ENCODE measurements at places on chromosomes 13 and 19.

GRCh38 chr13:108352599-108352998, 83.1 kb downstream of the TNFSF13B start:
- DNase-seq: peak; percentile 36

DNA sequence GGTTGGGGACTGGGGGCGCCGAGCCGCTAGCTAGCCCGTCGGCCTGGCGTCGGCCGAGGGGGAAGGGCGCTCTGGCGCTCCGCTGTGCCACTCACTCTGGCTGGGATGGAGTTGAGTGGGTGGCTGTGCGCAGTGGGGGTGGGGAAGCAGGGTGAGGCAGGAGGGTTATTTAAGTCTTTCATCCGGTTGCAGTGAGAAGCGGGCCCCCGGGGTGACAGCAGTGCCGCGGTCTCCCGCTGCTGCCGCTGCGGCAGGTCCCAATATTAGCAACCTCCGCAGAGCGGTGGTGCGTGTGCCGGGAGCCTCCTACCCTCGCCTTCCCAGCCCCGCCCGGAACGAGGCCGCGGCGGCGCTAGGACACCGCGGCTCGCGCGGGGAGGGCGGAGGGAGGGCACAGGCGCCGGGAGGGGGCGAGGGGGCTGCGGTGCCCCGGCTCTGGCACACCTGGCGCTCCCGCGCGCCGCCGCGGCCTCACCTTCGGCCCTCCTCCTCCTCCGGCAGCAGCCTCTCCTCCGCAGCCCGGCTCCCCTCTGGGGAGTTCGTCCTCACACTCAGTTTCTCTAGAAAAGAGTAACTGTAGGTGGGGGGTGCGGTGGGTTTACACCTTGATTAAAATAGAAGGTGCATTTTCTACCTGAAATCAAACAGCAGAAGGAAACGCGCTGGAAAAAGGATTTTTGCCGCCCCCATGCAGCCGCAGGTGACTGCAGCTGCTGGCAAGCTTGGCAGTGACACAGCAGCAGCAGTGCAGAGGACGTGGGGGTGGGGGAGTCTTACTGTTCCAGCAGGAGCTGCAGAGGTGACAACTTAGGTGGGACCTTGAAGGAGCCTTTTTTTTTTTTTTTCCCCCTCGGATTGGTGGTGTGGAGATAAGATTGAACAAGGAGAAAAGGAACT, 4.5 kb downstream of the FGF9 start:
- DNase-seq: no peak

DNA sequence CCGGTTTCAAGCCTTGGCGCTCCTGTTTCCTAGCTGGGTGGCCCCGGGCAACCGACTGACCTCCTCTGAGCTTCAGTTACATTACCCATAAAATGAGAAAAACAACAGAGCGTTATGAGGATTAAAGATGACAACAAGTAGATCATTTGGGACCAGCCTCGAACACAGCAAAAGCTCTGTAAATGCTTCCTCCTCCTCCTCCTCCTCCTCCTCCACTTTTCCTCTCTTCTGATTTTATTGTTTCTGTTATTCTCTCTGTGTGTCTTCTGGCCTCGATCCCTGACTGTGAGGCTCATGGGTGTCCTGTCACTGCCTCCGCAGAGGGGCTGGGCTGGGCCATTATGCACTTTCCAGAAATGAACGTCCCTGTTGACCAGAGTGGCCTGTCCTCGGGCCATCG, 176.2 kb downstream of the URI1 start:
- no peak for DNase-seq

DNA sequence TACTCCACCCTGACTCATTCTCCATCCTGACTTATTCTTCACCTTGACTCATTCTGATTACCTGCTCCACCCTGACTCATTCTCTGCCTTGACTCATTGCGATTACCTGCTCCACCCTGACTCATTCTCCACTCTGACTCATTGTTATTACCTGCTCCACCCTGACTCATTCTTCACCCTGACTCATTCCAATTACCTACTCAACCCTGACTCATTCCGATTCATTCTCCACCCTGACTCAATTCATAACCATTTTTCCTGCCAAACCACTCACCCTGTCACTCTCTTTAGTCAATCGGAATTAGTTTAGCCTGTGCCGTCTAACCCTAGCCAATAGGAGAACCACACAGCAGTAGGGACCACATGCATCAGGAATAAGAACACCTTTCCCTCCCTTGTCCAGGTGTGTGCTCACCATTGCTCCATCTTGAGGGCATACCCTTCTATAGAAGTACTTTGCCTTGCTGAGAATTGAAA, 1227.4 kb upstream of the PCDH20 start:
- no peak for DNase-seq

DNA sequence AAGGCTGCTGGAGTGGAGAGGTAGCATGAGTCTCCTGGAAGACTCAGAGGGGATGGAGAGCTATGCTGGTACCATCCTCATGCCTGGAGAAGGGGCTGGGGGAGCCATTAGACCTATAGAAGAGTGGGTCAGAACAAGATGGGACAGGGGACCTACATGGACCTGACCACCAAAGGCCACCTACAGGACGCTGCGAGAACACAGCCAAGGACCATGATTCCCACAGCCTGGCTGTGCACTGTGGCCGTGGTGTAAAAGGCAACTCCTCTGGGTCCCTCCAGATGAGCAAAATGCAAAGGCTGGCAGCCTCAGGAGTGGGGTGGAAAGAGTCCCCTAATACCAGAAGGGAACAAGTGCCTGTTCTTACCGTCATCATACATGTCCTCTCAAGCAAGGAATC, 216.2 kb downstream of the SLC7A1 start:
- no peak for DNase-seq

- DNase-seq: no peak
Measured at GRCh38 chr13:28678809-28679208, 19.9 kb downstream of the POMP start.

- no peak for DNase-seq
Measured at GRCh38 chr19:43470288-43470687, 4.9 kb upstream of the LYPD3 start.

DNA sequence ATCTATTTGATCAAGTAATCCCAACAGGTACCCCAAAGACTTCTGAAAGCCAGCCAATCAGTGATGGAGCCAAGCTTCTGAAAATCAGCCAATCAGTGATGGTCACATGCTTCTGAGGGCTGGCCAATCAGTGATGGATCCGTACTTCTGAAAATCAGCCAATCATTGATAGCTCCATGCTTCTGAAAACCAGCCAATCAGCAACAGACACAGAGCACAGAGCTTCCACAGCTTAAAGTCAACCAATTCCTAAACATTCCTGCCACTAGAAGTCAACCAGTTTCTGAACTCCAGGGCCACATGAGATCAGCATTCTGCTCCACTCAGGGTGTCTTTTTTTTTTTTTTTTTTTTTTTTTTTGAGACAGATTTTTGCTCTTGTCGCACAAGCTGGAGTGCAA, 8.2 kb upstream of the HSD17B14 start:
- DNase-seq: no peak

DNA sequence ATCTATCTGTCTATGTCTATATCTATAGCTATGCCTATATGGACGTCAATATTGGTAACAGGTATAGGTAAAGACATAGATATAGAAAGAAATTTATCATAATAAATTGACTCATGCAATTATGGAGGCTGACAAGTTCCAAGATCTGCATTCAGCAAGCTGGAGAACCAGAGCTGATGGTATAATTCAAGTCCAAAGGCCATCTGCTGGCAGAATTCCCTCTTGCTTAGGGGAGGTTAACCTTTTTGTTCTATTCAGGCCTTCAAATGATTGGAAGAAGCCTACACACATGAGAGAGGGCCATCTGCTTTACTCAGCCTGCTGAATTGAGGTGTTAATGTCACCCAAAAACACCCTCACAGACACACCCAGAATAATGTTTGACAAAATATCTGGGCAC, 10.8 kb downstream of the RASL11A start:
- DNase-seq: no peak

GRCh38 chr19:41925208-41926003, 2.8 kb downstream of the ERFL start:
- no peak for DNase-seq

DNA sequence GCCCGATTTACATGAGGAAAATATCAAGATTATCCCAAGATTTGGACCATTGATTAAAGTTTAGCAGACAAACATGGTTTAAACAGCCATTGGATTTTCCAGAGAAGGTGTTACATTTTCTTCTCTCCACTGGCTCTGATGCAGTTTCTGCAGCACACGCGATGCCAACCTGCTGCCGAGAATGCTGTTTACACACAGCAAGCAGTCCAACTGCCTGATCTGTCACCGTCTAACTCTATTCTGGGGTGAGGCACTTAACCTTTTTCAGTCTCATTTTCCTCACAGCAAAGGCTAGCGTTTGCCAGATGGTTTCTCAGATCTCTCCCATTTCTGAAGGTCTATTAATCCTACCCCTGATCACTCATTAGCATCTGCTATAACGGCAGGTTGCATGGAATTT, 763.5 kb upstream of the GPC6 start:
- DNase-seq: no peak

DNA sequence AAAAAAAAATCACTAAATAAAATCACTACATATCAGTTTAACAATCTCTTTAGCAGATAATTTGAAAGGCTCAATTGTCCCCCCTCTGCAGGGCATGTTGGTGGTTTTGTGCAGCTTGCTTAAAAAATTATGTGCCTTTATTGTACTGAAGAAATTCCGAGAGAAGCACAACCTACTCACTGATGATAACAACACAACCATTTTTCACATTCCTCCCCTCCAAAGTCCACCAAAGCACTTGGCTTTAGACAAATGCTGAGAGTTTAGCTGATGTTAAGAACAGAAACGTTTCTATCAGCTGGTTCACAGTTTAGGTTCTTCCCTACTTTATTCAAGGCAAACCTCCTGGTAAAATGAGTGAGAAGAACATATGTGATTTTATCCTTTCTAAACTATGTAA, 923 bp downstream of the DOCK9 start:
- DNase-seq: no peak

DNA sequence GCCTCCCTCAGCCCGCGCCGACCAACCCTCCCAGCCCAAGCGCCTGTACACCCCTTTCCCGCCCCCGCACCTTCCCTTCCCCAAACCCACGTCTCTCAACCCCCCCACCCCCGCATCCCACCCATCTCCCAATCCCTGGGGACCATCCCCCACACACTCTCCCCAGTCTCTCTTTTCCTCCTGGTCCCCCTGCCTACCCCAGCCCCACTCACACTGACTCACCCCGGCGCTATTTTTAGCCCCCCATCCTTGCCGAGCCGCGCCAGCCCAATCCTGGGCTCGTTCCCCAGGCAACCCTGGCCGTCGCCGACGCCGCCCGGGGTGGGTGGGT, 11.7 kb downstream of the CIC start:
- no peak for DNase-seq

GRCh38 chr19:23002690-23003422, at the start of gene ZNF728:
ZNF728 (minus strand) TSS chr19:23003176; CDS start chr19:23003030, 146 bp downstream.
- no peak for DNase-seq

DNA sequence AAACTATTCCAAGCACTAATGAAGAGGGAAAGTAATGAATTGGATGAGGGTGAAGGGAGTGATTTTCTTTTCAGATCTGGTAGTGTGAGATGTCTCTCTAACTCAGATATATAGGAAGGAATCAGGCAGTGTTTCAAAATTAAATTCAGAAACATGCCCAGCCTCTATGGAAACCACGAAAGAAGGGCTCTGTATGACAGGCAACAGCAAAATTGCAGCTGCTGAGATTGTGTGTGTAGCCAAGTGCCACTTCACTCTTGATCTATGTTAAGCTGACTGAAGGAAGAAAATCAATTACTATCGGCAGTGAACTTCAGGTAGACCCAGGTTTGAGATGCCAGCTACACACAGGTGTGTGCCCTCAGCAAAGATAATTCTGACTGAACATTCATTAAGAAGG, 387.4 kb downstream of the PCDH9 start:
- no peak for DNase-seq

- peak; percentile 48 for DNase-seq
Measured at GRCh38 chr19:43820098-43820883, 6.8 kb upstream of the ZNF283 start.

DNA sequence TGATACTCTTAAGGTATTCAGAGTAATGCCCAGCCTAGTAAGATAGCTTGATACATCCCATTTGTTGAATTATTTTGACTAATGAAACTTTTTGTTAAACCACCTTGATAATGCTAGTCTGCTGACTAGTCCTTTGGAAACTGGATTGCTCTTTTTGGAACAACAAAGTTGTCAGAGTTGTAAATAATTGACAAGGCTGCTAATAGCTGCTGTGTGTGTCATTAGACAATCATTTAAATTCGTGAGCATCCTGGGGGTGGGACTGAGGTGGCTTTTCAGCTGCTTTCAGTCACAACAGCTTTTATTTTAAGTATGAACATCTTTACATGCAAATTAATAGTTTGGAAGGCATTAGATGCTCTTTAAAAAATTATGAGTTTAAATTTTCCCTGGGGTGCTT, 153.5 kb downstream of the HS6ST3 start:
- DNase-seq: no peak

All from suppressor macrophage treated with lipopolysaccharide for 4 hours (primary cell).